ENCODE measurements at places on chromosomes 16 and 17.
A peak's percentile ranks its signal among the peaks of the same experiment; 100 is the strongest.

- H3K27me3 ChIP-seq: 0 out of 2 replicates have a peak, but pooled peaks cover 4% of the 10 kb centered on the region
- H3K36me3 ChIP-seq: no peaks in the 10 kb centered on the region
- no peaks in the 10 kb centered on the region for H3K4me1 ChIP-seq
Observed at GRCh38 chr17:61562287-61562686, 28.7 kb downstream of the NACA2 start.

DNA sequence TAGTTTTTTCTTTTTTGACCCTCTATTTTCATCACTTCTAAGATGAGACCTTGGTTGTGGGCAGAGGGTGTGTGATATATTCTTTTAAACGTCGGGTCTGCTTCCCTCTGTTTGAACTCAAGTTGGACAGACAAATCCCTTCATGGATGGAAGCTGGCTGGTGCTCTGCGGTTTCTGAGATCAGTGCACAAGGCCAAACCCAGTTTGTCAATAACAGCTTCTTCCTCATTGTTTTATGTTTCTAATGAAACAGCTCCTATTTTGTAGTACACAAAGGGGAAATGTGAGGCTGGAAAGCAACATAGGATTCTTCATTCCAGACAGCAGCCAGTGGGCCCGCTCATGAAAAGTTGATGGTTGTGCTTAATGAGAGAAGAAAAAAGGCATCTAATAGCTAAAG lies 159.6 kb downstream of the PRKCA start:
- H3K4me1 ChIP-seq: peaks cover 79% of the 10 kb centered on the region
- H3K36me3 ChIP-seq: peaks cover 15% of the 10 kb centered on the region
- H3K4me3 ChIP-seq: no peak overlapping the region
- H3K27ac ChIP-seq: peak overlapping the region; percentile 8
- no peak for DNase-seq
- no peaks in the 10 kb centered on the region for H3K27me3 ChIP-seq

DNA sequence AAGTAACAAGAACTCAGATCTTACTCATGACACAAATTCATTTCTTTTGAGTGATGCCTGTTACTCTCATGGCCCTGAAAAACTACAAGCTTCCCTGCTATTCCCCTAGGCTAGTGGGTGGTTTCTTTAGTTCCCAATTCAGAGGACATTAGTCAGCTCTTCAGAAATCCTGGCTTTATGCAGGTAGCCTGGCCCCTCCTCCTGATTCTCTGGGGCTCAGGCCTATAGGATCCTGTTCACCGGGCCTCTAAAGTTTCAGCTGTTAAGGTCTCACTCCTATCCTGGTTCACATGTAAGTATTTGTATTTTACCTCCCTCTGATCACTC lies 87.3 kb upstream of the IRX5 start:
- no peak overlapping the region for H3K4me3 ChIP-seq
- H3K27ac ChIP-seq: no peak overlapping the region
- no peaks in the 10 kb centered on the region for H3K27me3 ChIP-seq

- peaks cover 29% of the 10 kb centered on the region for H3K4me1 ChIP-seq
- H3K36me3 ChIP-seq: peaks cover 27% of the 10 kb centered on the region
- H3K27me3 ChIP-seq: no peaks in the 10 kb centered on the region
- H3K27ac ChIP-seq: peak overlapping the region; percentile 57
- no peak overlapping the region for H3K4me3 ChIP-seq
Observed at GRCh38 chr17:35254107-35254773, 11.4 kb downstream of the SLFN5 start.

DNA sequence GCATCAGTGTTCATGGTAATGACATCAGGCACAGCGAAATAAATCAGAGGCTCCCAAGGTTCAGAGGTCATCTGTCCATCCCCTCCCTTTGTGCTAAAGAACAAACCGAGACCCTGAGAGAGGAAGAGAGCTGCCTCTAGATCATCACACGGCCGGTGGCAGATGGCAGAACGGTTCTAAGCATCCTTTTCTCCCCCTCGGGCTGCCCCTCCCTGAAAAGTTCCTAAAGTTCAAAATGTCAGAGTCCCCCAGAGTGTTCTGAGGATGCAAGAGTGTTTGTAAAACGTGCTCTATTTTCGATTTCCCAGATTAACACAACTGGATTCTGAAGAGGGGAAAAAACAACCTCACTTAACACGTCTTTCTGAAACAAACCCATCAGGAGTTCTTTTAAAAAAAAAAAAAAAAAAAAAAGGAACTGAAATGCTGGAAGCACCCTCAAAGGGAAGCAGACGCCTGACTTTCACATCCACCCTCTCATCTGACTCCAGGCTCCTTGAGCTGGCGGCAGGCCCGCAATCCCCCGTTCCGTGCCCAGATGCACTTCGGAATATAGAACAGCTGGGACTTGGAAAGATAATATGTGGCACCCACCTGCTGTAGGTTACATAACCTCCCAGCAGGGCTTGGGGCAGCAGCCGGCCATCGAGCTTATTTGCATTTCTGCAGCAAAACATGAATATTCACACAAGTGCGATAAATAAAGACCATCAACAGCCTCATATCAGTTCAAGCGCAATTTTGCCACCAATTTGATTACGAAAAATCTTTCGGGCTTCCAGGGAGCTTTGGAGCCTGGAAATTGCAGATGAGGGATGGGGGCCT lies 115.5 kb upstream of the SMURF2 start:
- no peaks in the 10 kb centered on the region for H3K27me3 ChIP-seq
- H3K27ac ChIP-seq: no peak overlapping the region
- no peak overlapping the region for H3K4me3 ChIP-seq
- peaks cover 17% of the 10 kb centered on the region for H3K4me1 ChIP-seq
- H3K36me3 ChIP-seq: peaks cover 6% of the 10 kb centered on the region

GRCh38 chr16:56317998-56318826 lies 107.1 kb downstream of the AMFR start:
- no peaks in the 10 kb centered on the region for H3K27me3 ChIP-seq
- H3K4me3 ChIP-seq: no peak overlapping the region
- no peak overlapping the region for H3K27ac ChIP-seq
- H3K36me3 ChIP-seq: no peaks in the 10 kb centered on the region
- DNase-seq: peak; percentile 55

DNA sequence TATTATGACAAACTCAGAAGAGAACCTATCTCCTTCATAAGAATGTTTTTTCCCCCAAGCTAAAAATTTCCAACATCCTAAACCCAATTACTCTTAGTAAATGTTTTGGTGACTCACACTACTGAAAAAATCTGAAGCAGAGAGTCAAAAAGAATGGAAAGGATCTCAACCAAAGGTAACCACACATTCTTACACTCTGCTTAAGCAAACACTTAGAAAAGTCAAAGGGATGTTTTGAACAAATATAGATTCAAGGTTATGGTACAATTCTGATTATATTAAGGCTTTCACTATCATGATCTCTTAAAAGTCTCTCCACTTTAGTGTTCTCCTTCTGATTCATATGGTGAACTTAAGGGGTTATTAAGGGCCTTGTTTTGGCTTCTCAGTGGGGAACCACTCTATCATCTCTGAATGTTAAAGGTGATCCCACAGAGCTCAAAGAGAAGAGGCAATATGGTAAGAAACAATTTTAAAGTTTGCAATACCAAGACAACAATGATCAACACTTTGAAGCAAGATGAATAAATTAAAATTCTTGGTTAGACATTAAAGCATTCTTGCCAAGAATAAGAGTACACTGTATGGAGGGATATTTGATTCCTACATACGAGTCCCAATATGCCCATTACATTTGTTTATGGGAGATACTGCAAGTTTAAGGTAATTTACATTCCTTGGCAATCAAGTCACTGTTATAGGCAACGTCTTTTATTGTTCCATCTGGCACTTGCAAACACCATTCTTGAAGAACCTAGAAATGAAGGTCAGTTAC lies 69.2 kb downstream of the CDC27 start:
- H3K36me3 ChIP-seq: peaks cover 57% of the 10 kb centered on the region
- H3K27ac ChIP-seq: peak overlapping the region; percentile 74
- H3K27me3 ChIP-seq: no peaks in the 10 kb centered on the region
- H3K4me1 ChIP-seq: peaks cover 31% of the 10 kb centered on the region
- no peak overlapping the region for H3K4me3 ChIP-seq

- no peak for DNase-seq
- peaks cover 2% of the 10 kb centered on the region for H3K4me1 ChIP-seq
- peaks cover 59% of the 10 kb centered on the region for H3K36me3 ChIP-seq
- H3K4me3 ChIP-seq: no peak overlapping the region
- H3K27me3 ChIP-seq: no peaks in the 10 kb centered on the region
Observed at GRCh38 chr16:74485916-74486315, 64.6 kb upstream of the CLEC18B start.

GRCh38 chr16:2482249-2482648 lies 7.3 kb downstream of the TBC1D24 start:
- no peaks in the 10 kb centered on the region for H3K4me1 ChIP-seq
- no peaks in the 10 kb centered on the region for H3K36me3 ChIP-seq
- DNase-seq: no peak
- H3K27ac ChIP-seq: no peak overlapping the region
- H3K27me3 ChIP-seq: no peaks in the 10 kb centered on the region

DNA sequence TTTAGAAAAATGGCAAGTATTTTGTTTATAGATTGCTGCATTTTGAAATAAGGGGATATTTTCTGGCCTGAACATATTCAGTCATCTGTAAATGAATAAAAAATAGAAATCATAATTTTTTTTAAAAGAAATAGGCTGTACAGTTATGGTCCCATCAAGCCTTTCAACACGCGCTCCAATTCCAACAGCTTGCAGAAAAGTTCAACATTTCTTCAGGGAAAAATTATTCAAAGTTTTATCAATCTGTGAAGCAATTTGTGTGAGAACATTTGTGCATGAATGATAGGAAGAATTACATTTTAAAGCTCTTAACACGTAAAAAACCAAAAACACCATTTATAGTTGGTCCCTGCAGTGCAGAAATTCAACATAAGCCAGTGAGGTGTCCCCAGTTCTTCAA lies 50.7 kb upstream of the SLC25A19 start:
- 0 out of 2 replicates have a peak, but pooled peaks cover 3% of the 10 kb centered on the region for H3K36me3 ChIP-seq
- no peak overlapping the region for H3K27ac ChIP-seq
- no peak overlapping the region for H3K4me3 ChIP-seq

DNA sequence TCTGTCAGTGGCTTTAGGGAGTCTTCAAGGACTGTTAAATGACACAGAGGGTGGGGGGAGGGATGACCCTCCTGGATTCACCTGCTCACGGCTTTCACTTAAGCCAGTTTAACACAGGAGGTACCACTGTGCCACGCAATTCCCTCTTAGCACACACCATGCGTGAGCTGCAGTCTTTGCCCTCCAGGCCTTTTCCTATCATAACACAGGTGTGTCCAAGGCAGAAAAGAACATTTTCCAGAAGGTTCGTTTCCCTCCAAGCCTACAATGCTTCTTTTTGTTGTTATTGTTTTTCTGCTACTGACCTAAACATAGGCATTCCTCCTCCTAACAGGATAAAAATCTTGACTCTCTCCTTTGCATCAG lies 1.1 kb downstream of the ZFHX3 start:
- H3K4me3 ChIP-seq: peak overlapping the region; percentile 73
- H3K4me1 ChIP-seq: peaks cover 59% of the 10 kb centered on the region
- H3K27ac ChIP-seq: peak overlapping the region; percentile 32
- H3K27me3 ChIP-seq: no peaks in the 10 kb centered on the region

GRCh38 chr17:58997756-58998553 lies 108.7 kb downstream of the TRIM37 start:
- H3K4me3 ChIP-seq: no peak overlapping the region
- H3K36me3 ChIP-seq: peaks cover 34% of the 10 kb centered on the region
- peak; percentile 58 for DNase-seq
- no peaks in the 10 kb centered on the region for H3K27me3 ChIP-seq
- H3K27ac ChIP-seq: peak overlapping the region; percentile 59
- H3K4me1 ChIP-seq: peaks cover 60% of the 10 kb centered on the region

GRCh38 chr17:1899403-1900000 lies 69.7 kb downstream of the RPA1 start:
- H3K27ac ChIP-seq: no peak overlapping the region
- peaks cover 1% of the 10 kb centered on the region for H3K27me3 ChIP-seq
- no peaks in the 10 kb centered on the region for H3K4me1 ChIP-seq
- H3K36me3 ChIP-seq: peaks cover 45% of the 10 kb centered on the region

GRCh38 chr16:85862476-85863383 lies 36.2 kb upstream of the IRF8 start:
- peaks cover 6% of the 10 kb centered on the region for H3K4me1 ChIP-seq
- no peaks in the 10 kb centered on the region for H3K36me3 ChIP-seq
- DNase-seq: no peak
- no peaks in the 10 kb centered on the region for H3K27me3 ChIP-seq

- H3K4me1 ChIP-seq: peaks cover 93% of the 10 kb centered on the region
- H3K4me3 ChIP-seq: peak overlapping the region; percentile 9
- H3K36me3 ChIP-seq: peaks cover 34% of the 10 kb centered on the region
- DNase-seq: no peak
- H3K27me3 ChIP-seq: no peaks in the 10 kb centered on the region
- H3K27ac ChIP-seq: peak overlapping the region; percentile 78
Observed at GRCh38 chr16:89320782-89321501, 103.4 kb downstream of the ZNF778 start.

DNA sequence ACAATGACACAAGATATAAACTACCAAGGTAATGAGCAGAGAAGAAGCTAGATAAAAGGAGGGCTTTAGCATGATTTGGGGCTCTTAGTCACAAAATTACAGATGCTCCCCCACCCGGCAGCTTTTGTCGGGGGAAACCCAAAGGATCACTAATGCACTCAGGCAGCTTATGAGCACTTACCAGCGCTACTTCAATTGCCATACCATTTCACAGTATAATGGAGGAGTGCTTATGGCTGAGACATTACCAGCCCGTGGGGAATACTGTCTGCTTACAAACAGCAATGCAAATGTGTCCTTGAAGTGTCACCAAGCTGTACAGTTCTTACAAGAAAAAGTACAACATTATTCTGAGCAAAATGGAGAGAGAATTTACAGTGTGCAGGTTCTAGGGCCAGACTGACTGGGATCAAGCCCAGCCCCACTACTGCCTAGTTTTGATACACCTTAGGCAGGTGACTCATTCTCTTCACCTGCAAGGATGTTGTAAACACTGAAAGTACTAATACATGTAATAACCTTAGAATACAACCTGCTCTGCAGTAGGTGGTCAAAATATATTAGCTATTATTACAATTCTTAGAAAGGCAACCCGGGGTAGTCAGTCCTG lies 16.3 kb downstream of the ANKFY1 start:
- no peak overlapping the region for H3K4me3 ChIP-seq
- DNase-seq: no peak
- H3K4me1 ChIP-seq: no peaks in the 10 kb centered on the region
- no peak overlapping the region for H3K27ac ChIP-seq
- no peaks in the 10 kb centered on the region for H3K27me3 ChIP-seq
- peaks cover 10% of the 10 kb centered on the region for H3K36me3 ChIP-seq

DNA sequence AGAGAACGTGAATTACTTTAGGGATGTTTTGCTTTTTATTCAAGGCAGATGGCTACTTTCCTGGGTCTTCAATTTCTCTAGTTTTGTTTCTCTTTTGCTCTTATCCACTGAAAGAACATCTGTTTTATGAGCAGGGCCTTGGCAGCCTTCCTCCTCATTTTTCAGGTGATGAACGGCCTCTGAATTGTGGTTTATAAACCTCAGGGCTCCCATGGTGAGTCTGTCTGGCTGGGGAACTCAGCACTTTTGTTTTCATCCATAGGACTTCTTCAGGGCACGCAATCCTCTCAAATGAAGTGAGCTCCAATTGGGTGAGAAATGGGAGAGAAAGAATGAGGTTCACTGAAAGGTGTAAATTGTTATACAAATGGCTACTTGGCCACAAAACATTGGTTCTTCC lies 186.4 kb upstream of the ERCC4 start:
- H3K27ac ChIP-seq: no peak overlapping the region
- H3K4me1 ChIP-seq: no peaks in the 10 kb centered on the region
- DNase-seq: no peak
- H3K4me3 ChIP-seq: no peak overlapping the region
- peaks cover 3% of the 10 kb centered on the region for H3K27me3 ChIP-seq
